ENCODE measurements at places on chromosomes 4 and X. TPM values are rescaled to one million over a fixed set of nuclear protein-coding genes. Genes with fewer than 3 reads are reported as not detected.

The SMIM31 gene
- polyA plus RNA-seq: not detected

The AADAT gene
- not detected for polyA plus RNA-seq

DNA sequence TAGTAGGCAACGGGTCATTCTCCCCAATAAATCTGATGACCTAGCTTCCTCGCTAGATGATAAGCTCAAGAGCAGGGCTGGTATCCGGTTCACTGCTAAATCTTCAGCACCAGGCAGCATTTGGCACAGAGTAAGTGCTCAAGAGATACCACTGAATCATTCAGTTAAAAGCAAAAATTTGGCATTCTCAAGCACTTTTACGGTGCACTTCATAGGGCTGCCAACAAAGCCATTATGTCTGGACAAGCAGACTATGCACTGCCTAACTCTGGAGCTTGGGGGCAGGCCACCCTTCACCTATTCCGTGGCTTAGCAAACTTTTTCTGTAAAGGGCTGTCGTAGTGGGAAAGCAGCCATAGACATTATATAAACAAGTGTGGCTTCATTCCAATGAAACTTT is 23.8 kb upstream of the CXorf38 start:
- no peaks in the 10 kb centered on the region for H3K4me1 ChIP-seq
- DNase-seq: no peak
- H3K27ac ChIP-seq: no peak overlapping the region
- no peak overlapping the region for H3K4me3 ChIP-seq

- no peak overlapping the region for H3K27ac ChIP-seq
- H3K4me1 ChIP-seq: no peaks in the 10 kb centered on the region
- DNase-seq: no peak
- no peaks in the 10 kb centered on the region for H3K36me3 ChIP-seq
Observed at GRCh38 chrX:68669871-68670270, 22.4 kb downstream of the STARD8 start.

DNA sequence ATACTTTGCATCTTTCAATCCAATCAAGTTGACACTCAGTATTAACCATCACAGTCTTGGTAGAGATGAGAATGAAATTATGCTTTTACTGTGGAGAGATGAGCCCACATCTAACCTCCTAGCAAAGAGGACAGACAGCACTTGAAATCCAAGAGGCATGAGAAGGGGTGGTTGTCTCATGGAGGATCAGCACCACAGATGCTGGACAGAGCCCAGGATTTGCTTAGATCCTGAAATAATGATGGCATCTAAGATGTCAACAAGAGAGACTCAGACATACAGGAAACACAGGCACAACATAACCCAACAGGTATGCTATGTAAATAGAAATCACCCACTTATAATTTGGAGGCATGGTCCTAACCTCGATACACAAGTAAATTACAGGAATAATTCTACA is 74.3 kb upstream of the VCX2 start:
- H3K36me3 ChIP-seq: no peaks in the 10 kb centered on the region
- no peaks in the 10 kb centered on the region for H3K4me1 ChIP-seq
- H3K27me3 ChIP-seq: no peaks in the 10 kb centered on the region
- no peak overlapping the region for H3K27ac ChIP-seq

DNA sequence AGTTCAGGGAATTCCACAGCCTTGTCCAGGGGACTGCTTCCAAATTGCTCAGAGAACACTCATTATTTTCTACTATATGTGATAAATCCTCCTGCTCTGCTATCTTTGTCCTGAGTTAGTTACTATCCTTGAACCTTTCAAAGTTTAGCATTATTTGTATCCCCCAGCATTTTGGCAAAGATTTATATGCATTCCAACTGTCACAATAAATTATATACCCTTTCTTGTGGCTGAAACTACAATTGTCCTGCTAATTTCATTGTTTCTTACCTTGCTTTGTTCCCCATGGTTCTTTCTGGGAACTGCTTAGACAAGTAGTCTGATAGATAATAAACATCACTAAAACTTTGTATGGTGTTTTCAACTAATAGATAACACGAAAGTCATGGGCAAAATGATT is 40.5 kb downstream of the TECRL start:
- no peaks in the 10 kb centered on the region for H3K4me1 ChIP-seq
- H3K27ac ChIP-seq: no peak overlapping the region
- H3K36me3 ChIP-seq: no peaks in the 10 kb centered on the region
- no peaks in the 10 kb centered on the region for H3K27me3 ChIP-seq
- no peak for DNase-seq
- no peak overlapping the region for H3K4me3 ChIP-seq

DNA sequence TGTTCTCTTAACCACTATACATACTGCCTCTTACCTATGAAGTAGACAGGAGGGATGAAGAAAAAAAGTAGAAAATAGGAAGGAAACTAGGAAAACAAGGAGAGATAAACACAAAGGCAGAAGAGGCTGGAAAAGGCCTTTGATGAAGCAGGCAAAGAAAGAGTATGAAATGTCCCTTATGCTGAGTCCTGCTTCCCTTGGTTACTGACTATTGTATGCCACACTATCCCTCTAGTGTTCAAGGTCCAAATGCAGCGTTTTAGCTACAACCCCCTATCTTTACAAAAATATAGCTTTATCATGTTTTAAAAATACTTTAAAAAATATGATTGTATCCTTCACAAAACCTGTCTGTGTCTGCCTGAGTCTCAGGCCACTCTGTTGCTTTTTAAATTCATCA is 233.1 kb downstream of the CAMK2D start:
- H3K27me3 ChIP-seq: no peaks in the 10 kb centered on the region
- no peaks in the 10 kb centered on the region for H3K4me1 ChIP-seq
- no peaks in the 10 kb centered on the region for H3K36me3 ChIP-seq
- no peak for DNase-seq
- H3K4me3 ChIP-seq: no peak overlapping the region
